ENCODE measurements at places on chromosomes 11 and 22.

DNA sequence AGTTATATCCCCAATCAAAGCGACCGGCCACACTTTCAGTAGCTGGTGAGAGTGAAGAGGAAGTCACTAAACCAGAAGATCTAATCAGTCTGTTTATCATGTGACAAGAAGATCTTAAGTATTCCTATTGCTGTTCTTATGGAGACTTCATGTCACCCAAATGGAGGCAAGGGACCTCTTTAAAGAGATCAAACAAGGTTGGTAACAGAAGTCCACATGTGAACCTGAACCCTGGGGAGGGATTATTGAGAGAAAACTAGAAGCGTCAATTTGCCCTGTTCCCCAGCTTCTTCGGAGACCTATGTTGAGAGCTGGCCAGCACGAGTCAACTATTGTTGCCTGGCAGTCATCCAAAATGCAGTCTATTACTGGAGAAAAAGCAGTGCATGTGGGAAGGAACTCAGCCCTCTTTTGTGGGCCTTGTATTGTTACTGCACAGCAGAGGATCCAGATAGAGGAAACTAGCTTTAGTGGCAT, 76.9 kb upstream of the CTSC start:
- DNase-seq: peak; percentile 9

- no peak for DNase-seq
Measured at GRCh38 chr11:60457576-60457975, 1.9 kb downstream of the MS4A1 start.

DNA sequence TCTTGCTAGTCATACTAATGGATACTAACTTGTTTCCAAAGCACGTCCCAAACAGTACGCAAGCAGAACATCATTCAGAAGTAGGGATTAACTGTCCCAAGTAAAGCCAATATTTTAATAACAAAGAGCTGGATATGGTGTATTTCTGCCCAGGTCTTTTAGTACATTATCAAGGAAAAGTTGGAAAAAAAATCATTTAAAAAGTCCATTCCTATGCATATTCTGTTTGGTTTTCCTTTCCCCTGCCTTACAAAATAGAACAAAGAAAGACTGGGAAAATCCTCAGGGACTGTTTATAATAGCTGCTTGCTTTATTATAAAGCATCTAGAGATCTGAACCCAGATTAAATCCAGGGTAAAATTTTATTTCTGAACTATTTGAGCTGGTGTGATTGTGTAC, 83.9 kb downstream of the UVRAG start:
- no peak for DNase-seq

GRCh38 chr22:45718391-45718790, 46.8 kb downstream of the ATXN10 start:
- no peak for DNase-seq

- DNase-seq: no peak
Measured at GRCh38 chr11:29781268-29781667, 235.6 kb downstream of the KCNA4 start.
